Mucosa of gallbladder (tissue), 1 donor: ENCODE measurements at places on chromosomes 6 and 20. TPM values are rescaled to one million over a fixed set of nuclear protein-coding genes. Genes with fewer than 3 reads are reported as not detected.
A peak's percentile ranks its signal among the peaks of the same experiment; 100 is the strongest.

DNA sequence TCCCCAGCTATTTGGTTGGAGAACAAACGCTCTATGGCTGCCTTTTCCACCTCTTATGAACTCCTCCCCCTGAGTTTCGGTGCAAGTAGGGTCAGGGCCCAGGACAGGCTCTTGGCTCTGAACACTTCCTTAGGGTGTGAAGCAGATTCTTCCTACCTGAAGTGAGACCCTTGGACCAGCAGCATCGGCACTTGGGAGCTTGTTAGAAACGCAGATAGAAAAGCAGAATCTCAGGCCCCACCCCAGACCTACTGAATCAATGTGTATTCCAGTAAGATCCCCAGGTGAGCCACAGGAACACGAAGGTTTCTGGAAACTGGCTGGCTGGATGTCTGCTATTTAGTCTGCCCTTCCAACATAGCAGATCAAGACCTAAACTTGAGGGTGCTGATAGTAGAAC is 3.2 kb downstream of the FAM50B start:
- no peak for DNase-seq

- DNase-seq = no peak
Measured at GRCh38 chr6:164247106-164247505, 832.6 kb downstream of the QKI start.

DNA sequence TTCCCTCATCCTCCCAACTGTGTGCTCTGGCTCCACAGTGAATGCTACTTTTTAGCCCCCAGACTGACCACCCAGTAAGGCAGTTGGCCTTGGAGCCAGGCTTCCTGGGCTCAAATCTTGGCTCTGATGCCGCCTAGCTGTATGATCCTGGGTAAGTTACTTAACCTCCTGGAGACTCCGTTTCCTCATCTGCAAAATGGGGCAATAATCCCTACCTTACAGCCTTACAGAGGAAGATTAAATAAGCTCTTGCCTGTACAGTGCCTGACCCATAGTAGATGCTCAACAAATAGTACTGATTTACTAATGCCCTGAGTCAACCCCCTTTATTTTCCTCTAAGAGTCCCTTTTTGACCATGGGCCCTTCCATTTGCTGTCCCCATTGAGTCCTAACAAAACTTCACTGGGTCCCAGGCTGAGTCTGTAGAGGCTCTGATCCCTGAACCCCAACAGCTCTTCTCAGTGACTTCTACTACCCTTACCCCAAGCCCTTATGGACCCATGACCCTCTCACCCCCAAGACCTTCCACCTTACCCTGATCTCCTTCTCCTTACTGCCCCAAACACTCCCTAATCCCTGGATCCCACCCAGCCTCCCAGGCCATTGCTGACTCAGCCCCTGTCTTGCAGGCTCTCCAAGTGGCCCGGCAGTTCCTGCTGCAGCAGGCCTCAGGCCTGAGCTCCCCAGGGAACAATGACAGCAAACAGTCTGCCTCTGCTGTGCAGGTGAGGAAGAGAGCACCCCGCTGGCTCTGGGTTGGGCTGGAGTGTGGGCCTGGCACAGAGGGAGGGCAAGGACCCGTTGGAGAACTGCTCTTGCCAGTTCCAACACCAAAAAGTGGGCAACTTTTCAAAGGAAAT is 31.4 kb downstream of the FOXP4 start:
- peak; percentile 34 for DNase-seq

GRCh38 chr6:5515200-5515599 is 253.9 kb downstream of the FARS2 start:
- DNase-seq = no peak

- DNase-seq = no peak
Measured at GRCh38 chr20:1105599-1106194, 12.7 kb upstream of the PSMF1 start.

DNA sequence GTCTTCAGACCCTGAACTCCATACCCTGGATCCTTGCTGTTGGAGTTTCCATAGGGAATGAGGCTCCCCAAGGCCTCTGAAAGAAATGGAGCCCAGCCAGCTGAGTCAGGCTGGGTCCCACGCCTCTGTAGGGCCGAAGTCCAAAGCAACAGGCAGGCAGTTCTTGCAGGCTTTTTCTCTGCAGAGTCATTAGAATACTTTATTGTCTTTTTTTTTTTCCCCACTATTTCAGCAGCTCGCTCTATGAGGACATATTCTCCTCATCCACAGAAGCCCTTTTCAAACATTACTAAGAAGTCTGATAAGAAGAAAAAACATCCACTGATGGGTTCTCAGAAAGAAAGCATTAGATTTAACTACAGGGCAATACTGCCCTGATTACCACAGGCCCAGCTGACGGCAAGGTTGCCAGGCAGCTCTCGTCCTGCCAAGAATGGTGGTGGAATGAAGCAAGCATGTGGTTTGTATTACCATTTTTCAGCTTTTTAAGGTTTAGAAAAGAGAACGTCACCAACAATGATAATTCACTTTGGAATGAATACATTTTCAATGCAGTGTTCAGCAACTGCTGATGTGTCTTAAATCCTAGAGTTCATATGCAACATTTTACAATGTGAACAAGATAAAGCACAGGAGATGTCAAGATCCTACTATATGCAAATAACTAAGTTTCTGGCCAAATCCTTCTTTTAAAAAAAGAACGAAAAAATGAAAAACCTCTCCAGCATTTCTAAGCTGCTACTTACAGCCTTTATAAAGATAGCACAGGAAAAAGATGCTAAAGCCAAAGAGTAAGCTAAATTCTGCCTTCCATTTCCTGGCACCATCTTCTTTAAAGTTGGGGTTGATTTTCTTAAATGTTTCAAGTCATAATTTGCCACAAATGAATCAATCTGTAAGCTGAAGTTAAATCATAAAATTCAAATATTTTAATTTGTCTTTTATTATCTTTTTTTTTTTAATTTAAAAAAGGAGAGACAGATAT is 223.6 kb upstream of the CITED2 start:
- DNase-seq = peak; percentile 84

DNA sequence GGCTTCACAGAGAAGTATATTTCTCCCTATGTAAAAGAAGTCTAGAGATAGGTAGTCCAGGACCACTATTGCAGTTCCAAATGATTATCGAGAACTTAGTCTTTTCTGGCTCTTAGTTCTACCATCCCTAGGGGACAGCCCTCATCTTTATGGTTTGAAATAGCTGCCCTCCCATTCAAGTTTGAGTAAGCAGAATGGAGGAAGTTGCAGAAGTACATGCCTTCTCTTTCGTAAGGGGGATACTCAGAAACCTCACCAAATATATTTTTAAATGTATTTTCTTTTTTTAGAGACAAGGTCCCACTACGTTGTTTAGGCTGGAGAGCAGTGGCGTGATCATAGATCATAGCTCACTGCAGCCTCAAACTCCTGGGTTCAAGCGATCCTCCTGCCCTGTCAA is 236.8 kb upstream of the RREB1 start:
- DNase-seq = no peak

DNA sequence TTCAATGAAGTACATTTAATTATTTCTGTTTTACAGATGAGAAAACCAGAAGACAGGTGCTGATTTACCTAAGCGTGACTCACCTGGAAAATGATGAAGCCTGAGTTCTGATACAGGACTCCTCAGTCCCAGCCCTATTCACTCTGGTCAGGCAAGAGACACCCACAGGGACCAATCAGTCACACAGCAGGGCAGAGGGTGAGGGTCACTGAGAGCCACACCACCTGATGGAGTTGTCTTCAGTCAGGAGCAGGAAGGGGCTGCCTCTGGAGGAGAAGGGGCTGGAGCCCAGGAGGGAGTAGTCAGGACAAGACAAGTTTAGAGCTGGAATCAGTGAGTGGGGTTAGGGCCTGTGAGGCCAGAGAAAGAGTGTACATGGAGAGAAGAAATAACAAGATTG is 251.2 kb upstream of the MOCS1 start:
- no peak for DNase-seq

DNA sequence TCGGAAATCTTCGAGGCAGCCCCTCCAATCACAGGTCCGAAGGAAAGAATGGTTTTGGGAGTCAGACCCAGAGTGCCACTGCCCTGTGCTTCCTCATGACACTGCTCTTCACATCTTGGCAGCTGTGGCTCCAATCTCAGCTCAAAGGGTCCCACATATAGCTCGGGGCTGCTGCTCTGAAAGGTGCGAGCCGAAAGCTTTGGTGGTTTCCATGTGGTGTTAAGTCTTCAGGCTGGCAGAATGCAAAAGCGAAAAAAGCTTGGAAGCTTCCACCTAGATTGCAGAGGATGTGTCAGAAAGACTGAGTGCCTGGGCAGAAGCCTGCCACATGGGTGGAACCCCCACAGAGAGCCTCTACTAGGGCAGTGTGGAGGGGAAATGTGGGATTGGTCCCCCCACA is 314.3 kb upstream of the CHD6 start:
- DNase-seq = no peak

GRCh38 chr6:64590965-64591675 is 955.5 kb downstream of the PHF3 start:
- DNase-seq = no peak

Gene SLC17A3
- total RNA-seq = 0.29 TPM

GRCh38 chr20:60851826-60852704 is 400.0 kb upstream of the CDH4 start:
- DNase-seq = no peak
